ENCODE measurements at places on chromosomes 4 and X.

DNA sequence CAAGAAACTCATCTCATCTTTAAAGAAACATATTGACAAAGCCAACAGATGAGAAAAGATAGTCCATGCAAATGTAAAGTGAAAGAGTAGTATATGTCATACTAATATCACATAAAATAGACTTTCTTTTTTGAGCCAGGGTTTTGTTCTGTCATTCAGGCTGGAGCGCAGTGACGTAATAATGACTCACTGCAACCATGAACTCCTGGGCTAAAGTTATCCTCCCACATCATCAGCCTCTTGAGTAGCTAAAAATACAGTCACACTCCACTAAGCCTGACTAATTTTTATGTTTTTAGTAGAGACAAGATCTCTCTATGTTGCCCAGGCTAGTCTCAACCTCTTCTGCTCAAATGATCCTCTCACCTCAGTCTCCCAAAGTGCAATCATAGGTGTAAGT is 51.8 kb upstream of the TRAM1L1 start:
- DNase-seq: no peak

GRCh38 chrX:34918091-34918736 is 24.4 kb upstream of the FAM47B start:
- DNase-seq: no peak

- DNase-seq: no peak
Observed at GRCh38 chrX:12867685-12868084, 813 bp downstream of the TLR7 start.

GRCh38 chr4:151100531-151100930 is 1.1 kb downstream of the RPS3A start:
- no peak for DNase-seq

DNA sequence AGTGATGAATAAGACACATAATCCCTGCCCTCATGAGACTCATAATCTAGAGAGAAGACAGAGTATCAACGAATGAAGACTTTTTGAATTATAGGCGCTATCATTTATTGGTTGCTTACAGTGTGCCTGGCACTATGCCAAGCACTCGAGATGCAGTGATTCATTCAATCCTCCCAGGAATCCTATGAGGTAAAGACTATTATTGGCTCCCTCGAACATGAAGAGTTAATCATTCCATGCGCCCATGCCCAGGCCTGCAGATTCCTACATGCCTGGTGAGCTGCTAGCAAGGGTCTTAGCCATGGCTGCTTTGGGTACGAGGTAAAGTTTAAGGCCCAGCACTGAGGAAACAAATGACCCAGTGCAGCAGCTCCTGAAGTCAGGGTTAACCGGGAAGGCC is 47.0 kb downstream of the TEX13B start:
- DNase-seq: no peak

DNA sequence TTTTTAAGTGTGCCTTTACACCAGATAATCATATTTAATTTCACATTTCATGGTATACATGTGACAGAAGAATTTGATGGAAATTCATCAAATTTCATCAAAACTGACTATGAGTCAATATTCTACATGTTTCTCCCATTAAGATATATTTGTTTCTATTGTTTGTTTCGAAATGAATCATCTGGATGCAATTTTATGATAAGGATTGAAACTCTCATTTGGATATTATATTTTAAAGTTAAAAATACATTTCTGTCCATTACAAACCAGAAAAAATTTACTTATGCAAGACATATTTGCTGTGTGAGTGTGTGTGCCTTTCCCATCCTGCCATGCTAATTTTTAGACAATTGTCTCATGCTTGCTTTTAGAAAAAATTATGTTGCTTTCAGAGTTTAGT is 52.2 kb downstream of the SULT1B1 start:
- no peak for DNase-seq

DNA sequence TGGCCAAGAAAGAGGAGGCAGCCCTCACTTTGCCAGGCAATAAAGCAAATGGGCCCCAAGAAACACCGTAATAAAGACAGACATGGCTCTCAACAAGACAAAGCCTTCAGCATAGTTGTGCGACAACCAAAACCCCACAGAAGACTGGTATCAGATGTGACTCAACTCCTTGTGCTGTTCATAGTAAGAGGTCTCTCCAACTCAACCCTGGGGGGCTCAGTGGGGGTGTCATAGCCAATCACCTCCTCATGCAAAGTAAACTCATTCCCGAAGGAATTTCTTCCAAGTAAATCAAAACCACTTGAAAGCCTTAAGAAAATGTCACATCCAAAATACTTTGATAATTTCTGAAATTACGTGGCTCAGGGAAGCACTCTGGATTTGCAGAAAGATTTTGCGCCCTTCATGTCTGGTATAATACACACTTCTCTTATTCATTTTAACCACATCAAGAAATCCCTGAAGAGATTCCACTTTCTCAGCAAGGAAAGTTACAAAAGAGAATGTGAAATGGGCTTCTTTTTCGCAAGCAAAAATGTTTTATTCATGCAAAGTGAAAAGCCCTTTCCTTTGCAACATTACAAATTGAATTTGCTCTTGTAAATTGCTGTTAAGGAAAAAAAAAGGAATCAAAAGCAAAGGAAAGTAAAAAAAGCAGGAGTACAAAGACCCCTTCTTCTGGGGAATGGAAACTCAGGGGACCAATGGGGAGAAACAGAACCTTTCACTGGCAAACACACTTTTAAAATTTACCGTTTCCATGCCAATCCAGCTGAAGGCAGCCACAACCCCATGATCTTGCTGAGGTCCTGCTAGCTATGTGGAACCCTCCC is 137.4 kb downstream of the NSUN7 start:
- no peak for DNase-seq
